HT-29 (cell line): ENCODE measurements at places on chromosomes 16 and 17. TPM values are rescaled to one million over a fixed set of nuclear protein-coding genes. Genes with fewer than 3 reads are reported as not detected.

The BRIP1 gene
- 4.1 and 4.8 TPM in 2 replicates for total RNA-seq

The IRF8 gene
- 0.23 TPM in 1 of 2 replicates, not detected in the other for total RNA-seq

The USP43 gene
- total RNA-seq = 13.6 and 21.7 TPM in 2 replicates

The FA2H gene
- total RNA-seq = 23.0 and 29.5 TPM in 2 replicates

The C17orf67 gene
- 0.81 and 1.7 TPM in 2 replicates for total RNA-seq

The RAP1GAP2 gene
- 9.6 and 14.0 TPM in 2 replicates for total RNA-seq

The PSMC3IP gene
- total RNA-seq = 12.4 and 16.0 TPM in 2 replicates

The KRT15 gene
- total RNA-seq = 14.1 and 15.9 TPM in 2 replicates

The KRTAP9-2 gene
- not detected in 2 replicates for total RNA-seq

The TMEM94 gene
- total RNA-seq = 34.9 and 50.5 TPM in 2 replicates

The CCDC200 gene
- not detected in 2 replicates for total RNA-seq

The MMP25 gene
- 0.05 TPM in 1 of 2 replicates, not detected in the other for total RNA-seq

The CCDC102A gene
- 7.6 and 7.7 TPM in 2 replicates for total RNA-seq

The CCDC43 gene
- 13.9 and 16.4 TPM in 2 replicates for total RNA-seq

The HOXB7 gene
- total RNA-seq = 37.3 and 39.7 TPM in 2 replicates

The FNDC8 gene
- not detected in 2 replicates for total RNA-seq

The TANGO6 gene
- 2.7 and 3.6 TPM in 2 replicates for total RNA-seq

The NACA2 gene
- total RNA-seq = not detected in 2 replicates

The RAB37 gene
- 0.55 and 1.0 TPM in 2 replicates for total RNA-seq

The HOXB5 gene
- total RNA-seq = 7.5 and 8.2 TPM in 2 replicates

The SECTM1 gene
- 2.9 and 3.2 TPM in 2 replicates for total RNA-seq

The TP53TG3C gene
- not detected in 2 replicates for total RNA-seq

The NT5M gene
- total RNA-seq = 0.41 and 2.0 TPM in 2 replicates

The PMFBP1 gene
- total RNA-seq = 2.3 TPM in 1 of 2 replicates, not detected in the other

The ZG16B gene
- 16.1 and 23.3 TPM in 2 replicates for total RNA-seq

The C17orf100 gene
- total RNA-seq = 0.31 and 1.1 TPM in 2 replicates

The PLA2G10 gene
- 0.33 TPM in 1 of 2 replicates, not detected in the other for total RNA-seq

The NR1D1 gene
- 22.6 and 25.7 TPM in 2 replicates for total RNA-seq

The MYO15B gene
- 29.0 and 36.8 TPM in 2 replicates for total RNA-seq

The C16orf95 gene
- total RNA-seq = 0.55 and 1.7 TPM in 2 replicates

The PLXDC1 gene
- total RNA-seq = not detected in 2 replicates

The RCVRN gene
- total RNA-seq = not detected in 2 replicates

The TPSB2 gene
- total RNA-seq = not detected in 2 replicates

The SLC12A3 gene
- not detected in 2 replicates for total RNA-seq

The ZSCAN10 gene
- not detected in 2 replicates for total RNA-seq

The ASB16 gene
- 0.03 TPM in 1 of 2 replicates, not detected in the other for total RNA-seq

The DRC7 gene
- not detected in 2 replicates for total RNA-seq

The CDRT15L2 gene
- total RNA-seq = not detected in 2 replicates

The COX6A2 gene
- not detected in 2 replicates for total RNA-seq

The SPATA32 gene
- total RNA-seq = not detected in 2 replicates

The CMTM1 gene
- 5.8 and 13.9 TPM in 2 replicates for total RNA-seq

The OTOP2 gene
- not detected in 2 replicates for total RNA-seq

The MFAP4 gene
- not detected in 2 replicates for total RNA-seq

The PTX4 gene
- total RNA-seq = 0.15 TPM in 1 of 2 replicates, not detected in the other

The SLC16A5 gene
- total RNA-seq = 231 and 264 TPM in 2 replicates

The CHST5 gene
- total RNA-seq = 0.25 and 1.6 TPM in 2 replicates

The ACSM3 gene
- 15.8 and 19.2 TPM in 2 replicates for total RNA-seq

The STH gene
- not detected in 2 replicates for total RNA-seq

The HBA2 gene
- not detected in 2 replicates for total RNA-seq
